T-helper 17 cell (primary cell): ENCODE measurements at places on chromosomes 7 and 10.

DNA sequence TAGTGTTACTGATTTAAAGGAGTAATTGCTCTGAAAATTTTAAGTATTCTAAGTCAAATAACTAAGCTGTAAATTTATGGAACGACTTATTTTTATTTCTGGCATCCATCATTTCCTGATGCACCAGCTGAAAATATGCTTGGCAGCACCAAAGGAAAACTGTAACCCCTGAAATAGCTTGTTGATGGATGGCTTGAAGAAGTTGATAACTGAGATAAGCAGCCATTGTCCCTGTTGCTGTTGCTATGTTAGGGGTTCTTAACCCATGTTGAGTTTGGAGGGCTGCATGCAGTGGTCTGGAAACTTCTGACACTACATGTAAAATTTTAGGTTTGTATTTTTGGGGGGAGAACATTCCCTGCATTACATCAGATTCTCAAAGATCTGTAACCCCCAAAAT, 30.6 kb downstream of the RPA3 start:
- H3K27ac ChIP-seq: no peak overlapping the region
- H3K27me3 ChIP-seq: no peaks in the 10 kb centered on the region
- DNase-seq: no peak
- H3K36me3 ChIP-seq: no peaks in the 10 kb centered on the region

GRCh38 chr7:140463111-140463510, 16.2 kb downstream of the MKRN1 start:
- no peak overlapping the region for H3K4me3 ChIP-seq
- no peak for DNase-seq
- peaks cover 4% of the 10 kb centered on the region for H3K36me3 ChIP-seq
- no peaks in the 10 kb centered on the region for H3K27me3 ChIP-seq
- H3K4me1 ChIP-seq: peaks cover 11% of the 10 kb centered on the region

GRCh38 chr10:132292287-132293200, 15.2 kb downstream of the STK32C start:
- peaks cover 5% of the 10 kb centered on the region for H3K27me3 ChIP-seq
- DNase-seq: no peak
- peaks cover 2% of the 10 kb centered on the region for H3K36me3 ChIP-seq
- H3K4me3 ChIP-seq: no peak overlapping the region

DNA sequence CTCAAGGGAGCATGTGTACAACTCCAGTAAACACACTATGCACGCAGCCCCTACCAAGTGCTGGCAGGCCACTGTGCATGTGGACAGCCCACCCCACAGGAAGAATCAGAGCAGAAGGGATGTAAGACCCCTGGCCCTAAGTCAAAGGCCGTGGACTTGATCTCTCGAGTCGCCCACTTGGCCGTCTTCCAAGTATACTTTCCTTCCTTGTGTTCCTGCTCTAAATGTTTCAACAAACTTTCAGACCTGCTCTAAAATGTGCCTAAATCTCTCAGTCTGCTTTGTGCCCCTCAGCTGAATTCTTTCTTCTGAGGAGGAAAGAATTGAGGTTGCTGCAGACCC, 21.1 kb upstream of the NOM1 start:
- no peaks in the 10 kb centered on the region for H3K36me3 ChIP-seq
- H3K4me3 ChIP-seq: no peak overlapping the region
- H3K27me3 ChIP-seq: peaks cover 4% of the 10 kb centered on the region
- peak overlapping the region; percentile 88 for H3K27ac ChIP-seq
- no peak for DNase-seq

- no peak overlapping the region for H3K27ac ChIP-seq
- peaks cover 35% of the 10 kb centered on the region for H3K4me1 ChIP-seq
- H3K4me3 ChIP-seq: no peak overlapping the region
- no peaks in the 10 kb centered on the region for H3K27me3 ChIP-seq
Measured at GRCh38 chr7:43674559-43675436, 54.5 kb downstream of the COA1 start.

- peaks cover 4% of the 10 kb centered on the region for H3K27me3 ChIP-seq
- DNase-seq: no peak
- no peaks in the 10 kb centered on the region for H3K36me3 ChIP-seq
- peak within 1 kb of the TSS; percentile 84 for H3K4me3 ChIP-seq
- no peak within 1 kb of the TSS for H3K27ac ChIP-seq
Measured at GRCh38 chr7:954330-955238, at the start of gene ADAP1. Gene ADAP1, minus strand, starts transcription at chr7:954680. Its CDS starts 203 bp downstream, at chr7:954477.

- H3K36me3 ChIP-seq: peaks cover 5% of the 10 kb centered on the region
- DNase-seq: no peak
- H3K27me3 ChIP-seq: peaks cover 19% of the 10 kb centered on the region
- peak overlapping the region; percentile 99 for H3K4me3 ChIP-seq
- peak overlapping the region; percentile 61 for H3K27ac ChIP-seq
- H3K4me1 ChIP-seq: peaks cover 15% of the 10 kb centered on the region
Measured at GRCh38 chr10:60777696-60778213, 523 bp upstream of the CDK1 start.
